ENCODE measurements at places on chromosomes 11 and 22.

DNA sequence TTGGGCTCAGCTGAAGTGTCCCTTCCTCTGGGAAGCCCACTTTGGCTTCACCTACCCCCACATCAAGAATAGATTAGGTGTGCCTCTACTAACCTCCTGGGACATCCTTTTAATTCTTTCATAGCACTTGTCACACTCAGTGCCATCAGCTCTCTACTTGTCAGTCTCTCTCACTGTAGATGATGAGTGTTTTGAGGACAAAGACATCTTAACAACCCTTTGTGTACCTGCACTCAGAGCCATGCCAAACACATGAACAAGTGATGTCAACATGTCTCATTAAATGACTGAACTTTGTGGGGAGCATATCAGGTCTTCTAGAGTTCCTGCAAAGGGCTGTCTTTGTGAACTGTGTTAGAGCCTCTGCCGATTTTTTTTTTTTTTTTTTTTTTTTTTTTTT, 87.0 kb upstream of the AMOTL1 start:
- peaks cover 10% of the 10 kb centered on the region for H3K27me3 ChIP-seq
- H3K4me3 ChIP-seq = no peak overlapping the region
- no peak for DNase-seq
- H3K36me3 ChIP-seq = no peaks in the 10 kb centered on the region
- no peaks in the 10 kb centered on the region for H3K4me1 ChIP-seq

DNA sequence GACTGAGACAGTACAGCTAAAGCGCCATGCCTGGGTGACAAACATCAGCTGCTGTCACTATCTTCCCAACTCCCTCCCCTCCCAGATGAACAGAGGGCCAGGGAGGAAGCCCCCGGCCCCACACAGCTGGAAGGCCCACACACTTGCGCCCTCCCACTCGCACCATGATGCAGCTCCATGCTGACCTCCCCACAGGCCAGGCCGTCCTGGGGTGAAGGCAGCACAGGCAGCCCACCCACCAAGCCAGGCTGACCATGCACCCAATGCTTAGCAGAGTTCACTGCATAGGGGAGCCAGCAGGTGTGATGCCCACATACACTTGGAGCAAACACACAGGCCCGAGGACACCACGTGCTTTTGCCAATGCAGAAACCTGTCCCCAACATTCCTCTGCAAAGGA, 22.1 kb downstream of the LRFN4 start:
- H3K36me3 ChIP-seq = no peaks in the 10 kb centered on the region
- H3K4me3 ChIP-seq = no peak overlapping the region
- no peak overlapping the region for H3K27ac ChIP-seq
- peaks cover 14% of the 10 kb centered on the region for H3K4me1 ChIP-seq
- H3K27me3 ChIP-seq = no peaks in the 10 kb centered on the region

GRCh38 chr11:33402066-33402465, 144.9 kb downstream of the HIPK3 start:
- no peak overlapping the region for H3K27ac ChIP-seq
- peaks cover 18% of the 10 kb centered on the region for H3K27me3 ChIP-seq
- no peak for DNase-seq
- H3K36me3 ChIP-seq = no peaks in the 10 kb centered on the region

- peaks cover 48% of the 10 kb centered on the region for H3K27me3 ChIP-seq
- H3K27ac ChIP-seq = no peak overlapping the region
- H3K36me3 ChIP-seq = no peaks in the 10 kb centered on the region
- H3K4me1 ChIP-seq = peaks cover 7% of the 10 kb centered on the region
- no peak overlapping the region for H3K4me3 ChIP-seq
Measured at GRCh38 chr22:29158546-29158945, 47.1 kb upstream of the EMID1 start.

DNA sequence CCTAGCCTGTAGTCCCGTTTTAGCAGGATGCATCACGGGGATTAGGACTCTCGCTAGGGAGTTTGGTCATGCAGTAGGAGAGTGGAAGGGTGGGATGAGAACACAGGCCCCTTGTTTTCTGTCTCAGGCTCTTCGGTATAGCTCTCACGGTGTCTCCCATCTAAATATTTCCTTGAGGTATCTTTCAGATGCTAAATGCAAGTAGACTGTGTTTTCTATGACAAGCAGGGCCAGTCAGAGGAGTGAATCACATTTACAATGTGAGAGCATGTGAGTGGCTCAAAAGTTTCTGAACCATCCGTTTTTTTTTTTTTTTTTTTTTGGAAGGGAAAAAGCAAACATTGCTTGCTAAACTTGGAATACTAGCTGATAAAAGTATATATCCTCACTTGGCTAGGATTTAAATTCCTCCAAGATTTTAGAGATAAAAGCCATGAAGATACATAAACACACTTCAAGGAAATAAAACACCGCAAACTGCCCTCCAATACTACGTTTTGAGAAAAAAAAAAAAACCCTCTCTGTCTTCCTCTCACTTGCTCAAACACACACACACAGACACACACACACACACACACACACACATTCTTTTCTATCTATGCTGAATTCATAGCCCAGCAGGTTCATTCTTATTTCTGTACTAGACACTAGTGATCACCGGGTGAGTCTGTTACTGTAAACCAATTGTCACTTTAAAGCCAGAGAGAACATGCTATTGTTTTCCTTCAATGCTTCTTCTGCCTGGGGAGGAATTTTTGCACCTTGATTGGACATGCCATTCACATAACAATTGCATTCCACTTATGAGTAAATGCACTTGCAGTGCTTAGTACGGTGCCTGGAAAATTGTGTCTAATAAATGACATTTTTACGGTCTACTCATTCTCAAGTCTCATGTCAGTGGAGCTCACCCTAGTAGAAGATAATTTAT, 224.6 kb upstream of the CCDC90B start:
- no peak overlapping the region for H3K27ac ChIP-seq
- DNase-seq = no peak
- H3K36me3 ChIP-seq = no peaks in the 10 kb centered on the region

DNA sequence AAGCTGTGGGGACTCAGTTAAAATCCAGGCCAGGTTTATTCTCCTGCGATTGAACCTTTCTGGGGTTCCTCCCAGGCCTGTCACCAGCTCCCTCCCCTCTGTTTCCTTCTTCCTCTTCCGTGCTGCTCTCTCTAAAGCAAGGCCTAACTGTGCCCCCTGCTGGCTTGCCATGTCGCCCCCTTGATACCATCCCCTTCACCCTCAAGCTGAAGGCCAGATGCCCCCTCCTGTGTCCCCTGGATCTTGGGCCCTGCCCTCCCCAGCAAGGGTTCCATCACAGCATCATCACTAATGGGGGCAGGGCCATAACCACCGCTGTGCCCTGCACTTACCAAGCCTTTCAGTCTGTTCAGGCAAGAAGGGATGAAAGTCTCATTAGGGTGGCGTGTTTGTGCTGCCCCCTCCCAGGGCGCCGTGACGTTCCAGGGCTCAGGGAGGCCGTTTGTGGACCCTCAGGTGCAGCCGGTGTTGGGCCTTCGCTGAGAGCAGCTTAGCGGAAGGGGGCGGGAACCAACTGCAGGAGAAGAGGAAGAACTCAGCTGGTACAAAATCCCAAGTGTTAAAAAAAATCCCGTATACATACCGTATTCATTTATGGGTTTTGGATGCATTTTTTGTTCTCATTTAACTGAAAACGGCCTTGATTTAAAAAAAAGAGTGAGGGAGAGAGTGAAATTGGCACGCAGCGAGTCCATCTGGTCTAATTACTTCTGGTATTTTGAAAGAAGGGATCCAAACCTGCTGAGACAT, 69.9 kb downstream of the MPPED1 start:
- H3K4me3 ChIP-seq = peak overlapping the region; percentile 35
- H3K27ac ChIP-seq = peak overlapping the region; percentile 81
- peaks cover 15% of the 10 kb centered on the region for H3K4me1 ChIP-seq
- peak; percentile 33 for DNase-seq
- H3K36me3 ChIP-seq = no peaks in the 10 kb centered on the region

DNA sequence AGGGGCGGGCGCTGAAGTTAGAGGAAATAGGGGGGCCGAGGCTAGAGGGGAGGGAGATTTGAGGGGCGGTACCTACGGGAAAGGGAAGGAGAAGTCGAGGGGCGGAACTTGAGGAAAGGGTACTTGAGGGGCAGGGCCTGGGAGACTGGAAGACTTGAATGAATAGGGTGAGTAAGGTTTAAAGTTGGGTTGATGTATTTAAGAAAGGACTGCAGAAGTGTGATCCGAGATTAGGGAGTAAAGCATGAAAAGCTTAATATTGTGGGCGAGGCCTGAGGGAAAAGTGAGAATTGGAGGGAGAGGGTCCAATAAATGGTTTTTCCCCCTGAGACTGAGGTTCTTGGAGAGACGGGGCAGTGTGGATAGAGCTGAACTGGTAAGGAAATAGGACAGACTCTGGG, 723 bp downstream of the HSCB start:
- DNase-seq = no peak
- H3K4me3 ChIP-seq = peak overlapping the region; percentile 95
- H3K27ac ChIP-seq = peak overlapping the region; percentile 99
- H3K36me3 ChIP-seq = peaks cover 51% of the 10 kb centered on the region
- H3K4me1 ChIP-seq = peaks cover 36% of the 10 kb centered on the region

DNA sequence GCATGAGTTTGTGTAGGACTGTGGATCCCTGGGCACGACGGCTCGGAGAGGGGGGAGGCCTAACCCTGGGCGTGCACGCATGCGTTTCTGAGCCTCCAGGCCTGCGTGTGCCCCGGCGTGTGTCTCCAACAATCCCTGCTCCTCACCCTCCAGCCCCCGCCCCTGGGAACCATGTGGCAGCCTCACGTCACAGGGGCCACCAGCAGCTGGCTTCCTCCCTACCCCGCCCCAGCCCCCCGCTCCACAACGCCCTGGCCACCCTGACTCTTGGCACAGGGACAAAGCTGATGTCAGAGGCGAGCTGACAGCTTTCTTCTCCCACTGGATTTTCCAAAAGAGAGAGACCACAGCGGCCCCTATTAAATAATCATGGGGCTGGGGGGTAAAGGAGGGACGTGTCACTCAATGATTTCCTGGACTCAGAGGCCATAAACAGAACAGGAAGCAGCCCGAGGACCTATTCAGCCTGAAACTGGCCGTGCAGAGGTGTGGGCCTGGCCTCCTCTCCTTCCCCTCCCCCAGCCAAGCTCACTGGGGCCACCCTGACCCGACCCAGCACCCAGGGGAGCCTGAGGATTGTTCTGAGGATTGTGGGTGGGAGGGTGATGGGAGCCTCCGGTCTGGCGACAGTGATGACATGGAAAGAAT, 6.8 kb upstream of the LIF start:
- peaks cover 44% of the 10 kb centered on the region for H3K4me1 ChIP-seq
- no peak for DNase-seq
- H3K27ac ChIP-seq = no peak overlapping the region
- no peaks in the 10 kb centered on the region for H3K27me3 ChIP-seq

DNA sequence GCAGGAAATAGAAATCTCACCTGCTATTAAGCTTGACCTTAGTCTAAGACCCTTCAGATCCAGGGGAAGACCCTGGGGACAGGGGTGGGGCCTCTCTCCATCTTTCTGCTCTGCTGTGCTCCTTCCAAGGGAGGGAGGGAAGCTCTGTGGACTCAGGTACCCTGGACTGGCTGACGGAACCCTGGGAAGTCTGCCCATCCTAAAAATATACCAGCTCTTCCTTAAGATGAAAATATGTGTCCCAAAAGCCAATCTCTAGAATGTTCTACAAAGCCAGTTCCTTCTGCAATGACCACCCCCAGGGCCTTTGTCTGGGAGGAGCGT, 73.7 kb downstream of the RTL6 start:
- no peak overlapping the region for H3K4me3 ChIP-seq
- no peaks in the 10 kb centered on the region for H3K4me1 ChIP-seq
- no peak overlapping the region for H3K27ac ChIP-seq
- no peaks in the 10 kb centered on the region for H3K36me3 ChIP-seq
- DNase-seq = no peak

GRCh38 chr11:59849129-59849528, 3.8 kb upstream of the CBLIF start:
- no peaks in the 10 kb centered on the region for H3K36me3 ChIP-seq
- no peaks in the 10 kb centered on the region for H3K27me3 ChIP-seq
- H3K27ac ChIP-seq = no peak overlapping the region
- H3K4me1 ChIP-seq = no peaks in the 10 kb centered on the region

DNA sequence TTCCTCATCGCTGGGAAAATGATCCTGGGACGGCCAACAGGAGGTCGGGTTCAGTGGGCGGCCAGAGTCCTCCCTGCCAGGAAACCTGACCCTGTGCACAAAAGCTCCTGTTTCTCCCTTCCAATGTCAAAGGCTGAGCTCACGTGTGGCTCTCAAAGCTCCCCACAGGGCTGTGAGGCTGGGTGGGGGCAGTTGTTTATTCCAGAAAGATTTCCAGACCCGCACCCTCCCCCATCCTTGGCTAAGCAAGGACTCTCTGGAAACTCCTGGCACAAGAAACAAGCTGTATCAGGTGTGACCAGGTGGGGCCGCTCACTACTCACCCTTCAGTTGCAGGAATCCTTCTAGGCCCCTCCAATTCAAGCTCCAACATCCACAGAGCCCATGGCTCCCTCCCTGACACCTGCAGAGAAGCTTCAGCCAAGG, 131.9 kb downstream of the SHANK2 start:
- no peaks in the 10 kb centered on the region for H3K4me1 ChIP-seq
- H3K27me3 ChIP-seq = peaks cover 32% of the 10 kb centered on the region
- no peaks in the 10 kb centered on the region for H3K36me3 ChIP-seq
- no peak for DNase-seq
- no peak overlapping the region for H3K27ac ChIP-seq

GRCh38 chr22:45890351-45890635, 86.7 kb downstream of the WNT7B start:
- no peak overlapping the region for H3K27ac ChIP-seq
- H3K36me3 ChIP-seq = no peaks in the 10 kb centered on the region
- no peaks in the 10 kb centered on the region for H3K4me1 ChIP-seq
- peaks cover 42% of the 10 kb centered on the region for H3K27me3 ChIP-seq

GRCh38 chr11:7353100-7353499, 101.4 kb downstream of the SYT9 start:
- peaks cover 19% of the 10 kb centered on the region for H3K27me3 ChIP-seq
- no peak overlapping the region for H3K27ac ChIP-seq
- H3K36me3 ChIP-seq = no peaks in the 10 kb centered on the region
- H3K4me3 ChIP-seq = no peak overlapping the region
- no peak for DNase-seq

DNA sequence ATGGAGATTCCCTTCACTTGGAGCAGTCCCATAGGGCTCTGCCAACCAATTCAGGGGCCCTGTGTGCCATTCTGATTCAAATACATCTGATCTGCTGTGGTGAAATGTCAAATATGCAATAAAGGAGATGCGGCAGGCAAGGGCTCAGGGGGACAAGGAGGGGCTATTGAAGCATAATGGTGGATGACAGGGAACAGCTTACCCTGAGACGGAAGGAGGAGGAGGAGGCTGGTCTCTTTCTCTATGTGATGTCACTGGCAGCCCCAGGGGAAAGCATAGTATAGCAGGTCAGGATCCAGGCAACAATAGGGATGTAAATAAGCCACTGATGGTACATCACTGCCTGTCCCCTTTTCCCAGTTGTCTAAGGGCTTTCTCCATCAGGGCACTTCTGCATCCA, 350.9 kb upstream of the SYN3 start:
- no peak for DNase-seq
- no peaks in the 10 kb centered on the region for H3K4me1 ChIP-seq
- H3K27me3 ChIP-seq = no peaks in the 10 kb centered on the region
- H3K4me3 ChIP-seq = no peak overlapping the region
- H3K36me3 ChIP-seq = no peaks in the 10 kb centered on the region

Data from activated T-cell treated with anti-CD3 and anti-CD28 coated beads, Interleukin-2, amount 50 U/mL, for 24 hours (primary cell).